ENCODE measurements at places on chromosomes 1 and 21.

DNA sequence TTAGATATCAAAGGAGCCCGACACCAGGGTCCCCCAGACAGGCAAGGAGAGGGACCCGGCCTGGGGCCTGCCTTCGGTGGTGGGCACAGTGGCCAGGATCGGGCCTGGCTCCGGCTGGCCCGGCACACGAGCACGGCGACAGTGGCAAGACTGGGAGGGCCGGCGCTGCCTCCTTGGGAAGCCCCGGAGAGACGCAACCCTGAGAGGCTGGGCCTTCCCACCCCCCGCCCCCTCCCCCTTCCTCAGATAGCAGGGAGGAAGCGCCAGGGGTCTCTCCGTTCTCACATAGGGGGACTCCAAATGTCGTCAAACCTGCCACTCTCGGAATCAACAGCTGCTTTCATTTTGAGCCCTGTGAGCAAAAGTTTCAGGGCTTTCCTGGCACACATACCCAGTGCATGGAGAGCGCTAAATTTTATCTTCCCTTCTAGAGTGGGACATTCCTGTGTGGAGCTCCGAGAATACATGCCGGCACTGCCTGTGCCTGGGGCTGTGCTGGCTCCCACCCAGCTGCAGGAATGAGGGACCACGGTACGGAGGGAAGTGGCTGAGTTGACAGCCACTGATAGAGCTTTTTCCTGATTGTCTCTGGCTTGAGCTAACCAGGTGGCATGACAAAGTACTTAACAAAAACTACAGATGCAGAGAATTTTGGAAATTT is 62.4 kb downstream of the CD247 start:
- DNase-seq: peak; percentile 7

- no peak for DNase-seq
Measured at GRCh38 chr1:243568793-243569192, 281.2 kb downstream of the AKT3 start.

GRCh38 chr1:243792891-243793290 is 57.2 kb downstream of the AKT3 start:
- DNase-seq: no peak

DNA sequence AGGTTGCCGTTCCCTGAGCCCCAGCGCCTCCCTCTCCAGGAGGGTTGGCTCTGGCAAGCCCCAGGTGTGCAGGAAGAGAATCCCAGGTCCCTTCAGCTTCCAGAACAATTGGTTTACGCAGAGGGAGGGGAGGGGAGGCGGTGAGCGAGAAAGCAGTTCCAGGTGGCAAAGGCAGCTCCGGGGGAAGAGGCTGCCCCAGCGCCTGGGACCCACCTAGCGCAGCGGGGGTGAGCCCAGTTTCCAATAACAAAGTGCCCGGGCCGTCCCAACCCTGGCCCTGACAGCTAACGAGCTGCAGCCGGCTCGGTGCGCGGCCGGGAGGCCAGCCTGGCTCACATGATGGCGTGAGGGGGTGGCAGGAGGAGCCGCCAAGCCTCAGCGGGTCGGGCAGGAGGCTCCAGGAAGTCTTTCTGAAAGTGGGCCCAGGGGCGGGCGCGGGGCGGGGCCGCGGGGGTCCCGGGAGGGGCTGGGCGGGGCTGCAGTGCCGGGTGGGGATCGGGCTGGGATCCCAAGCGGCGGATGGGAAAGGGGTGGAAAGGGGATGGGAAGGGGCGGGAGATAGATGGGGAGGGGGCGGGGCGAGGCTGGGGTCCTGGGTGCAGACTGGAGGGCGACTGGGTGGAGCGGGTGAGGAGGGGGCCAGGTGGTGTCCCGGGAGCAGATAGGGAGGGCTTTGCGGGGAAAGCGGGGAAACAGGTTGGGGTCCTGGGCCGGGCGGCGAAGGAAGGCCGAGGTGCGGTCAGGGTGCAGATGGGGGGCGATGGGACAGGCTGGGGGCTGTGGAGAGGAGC is 22.8 kb downstream of the DHRS3 start:
- DNase-seq: no peak

GRCh38 chr1:5947071-5947821 is 45.0 kb downstream of the NPHP4 start:
- DNase-seq: no peak

GRCh38 chr1:201408834-201409200 is 9.7 kb upstream of the LAD1 start:
- DNase-seq: no peak

GRCh38 chr1:35243691-35244090 is 24.8 kb upstream of the ZMYM4 start:
- no peak for DNase-seq

- no peak for DNase-seq
Measured at GRCh38 chr1:169461390-169462000, 24.2 kb downstream of the SLC19A2 start.

- DNase-seq: no peak
Measured at GRCh38 chr1:41941381-41941780, 22.7 kb upstream of the HIVEP3 start.
